GM12878 (cell line): ENCODE measurements at places on chromosomes 2 and 18. TPM values are rescaled to one million over a fixed set of nuclear protein-coding genes. Genes with fewer than 3 reads are reported as not detected.

MSTN gene
- total RNA-seq, result not detected in 2 replicates

GRCh38 chr2:230774348-230774951, 61.8 kb downstream of the CAB39 start:
- peaks cover 2% of the 10 kb centered on the region for H3K36me3 ChIP-seq
- no peak overlapping the region for H3K27ac ChIP-seq
- peaks cover 18% of the 10 kb centered on the region for H3K4me1 ChIP-seq
- no peak overlapping the region for H3K4me3 ChIP-seq

DNA sequence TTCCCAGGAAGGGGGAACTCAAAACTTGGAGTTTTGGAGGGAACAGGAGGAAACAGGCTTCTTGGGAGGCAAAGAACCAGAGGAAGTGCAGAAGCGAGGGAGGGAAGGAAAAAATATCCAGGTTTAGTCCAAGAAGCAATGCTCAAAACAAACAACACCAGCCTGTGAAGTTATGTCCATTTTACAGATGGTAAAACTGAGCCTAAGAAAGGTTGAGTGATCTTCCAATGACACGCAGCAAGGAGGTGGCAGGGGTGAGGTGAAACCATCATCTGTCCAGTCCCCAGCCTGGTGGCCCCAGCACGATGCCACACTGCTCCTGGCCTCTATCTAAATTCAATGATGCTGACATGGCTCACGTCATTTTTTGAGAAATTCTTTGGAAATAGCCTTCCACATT, 10.8 kb downstream of the DNMT3A start:
- no peak for DNase-seq
- H3K36me3 ChIP-seq, result peaks cover 8% of the 10 kb centered on the region; the same call in 1 of the 2 replicates
- H3K4me1 ChIP-seq, result peaks cover 15% of the 10 kb centered on the region

- H3K27ac ChIP-seq, result no peak overlapping the region
- no peaks in the 10 kb centered on the region for H3K27me3 ChIP-seq
- no peaks in the 10 kb centered on the region for H3K36me3 ChIP-seq
- DNase-seq, result no peak
- H3K4me1 ChIP-seq, result no peaks in the 10 kb centered on the region
Observed at GRCh38 chr2:142395291-142395690, 264.5 kb upstream of the LRP1B start.

DNA sequence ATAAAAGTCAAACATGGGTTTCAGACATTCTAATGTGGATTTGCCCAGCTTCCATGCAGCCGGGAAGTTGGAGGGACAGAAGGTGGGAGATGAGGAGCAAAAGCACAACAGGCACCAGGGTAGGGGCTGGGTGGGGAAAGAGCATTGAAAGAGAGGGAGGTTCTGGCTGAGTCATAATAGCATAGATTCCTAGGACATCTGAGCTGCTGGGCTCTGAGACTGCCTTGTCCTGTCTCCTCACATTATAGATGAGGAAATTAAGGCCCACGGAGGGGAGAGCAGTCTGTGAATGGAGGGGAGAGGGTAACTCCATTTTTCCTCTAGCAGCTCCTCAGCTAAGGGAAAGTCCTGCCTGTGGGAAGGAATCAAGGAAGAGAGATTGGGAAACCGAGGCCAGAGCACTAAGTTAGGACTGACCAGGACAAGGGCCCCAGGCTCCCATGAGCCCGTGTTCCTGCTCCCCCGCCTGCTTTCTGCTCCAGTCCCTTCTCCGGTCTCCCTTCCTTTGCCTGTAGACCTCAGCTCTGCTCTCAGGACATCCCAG, 26.2 kb downstream of the SH2D6 start:
- H3K27me3 ChIP-seq, result no peaks in the 10 kb centered on the region
- H3K27ac ChIP-seq, result no peak overlapping the region
- no peaks in the 10 kb centered on the region for H3K36me3 ChIP-seq
- no peaks in the 10 kb centered on the region for H3K4me1 ChIP-seq
- DNase-seq, result no peak

DNA sequence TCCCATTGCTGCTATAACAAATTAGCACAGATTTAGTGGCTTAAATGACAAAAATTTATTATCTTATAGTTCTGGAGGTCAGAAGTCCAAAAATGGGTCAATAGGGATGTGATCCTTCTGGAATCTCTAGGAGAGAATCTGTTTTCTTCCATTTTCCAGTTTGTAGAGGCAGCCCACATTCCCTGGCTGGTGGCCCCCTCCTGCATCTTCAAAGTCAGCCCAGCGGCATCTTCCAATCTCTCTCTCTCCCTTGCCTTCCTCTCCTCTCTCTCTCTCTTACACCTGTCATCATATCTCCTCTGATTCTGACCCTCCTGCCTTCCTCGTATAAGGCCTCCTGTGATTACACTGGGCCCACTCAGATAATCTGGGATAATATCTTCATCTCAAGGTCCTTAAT, 3.9 kb upstream of the AGAP1 start:
- H3K27me3 ChIP-seq, result peaks cover 9% of the 10 kb centered on the region
- H3K27ac ChIP-seq, result no peak overlapping the region
- H3K4me3 ChIP-seq, result no peak overlapping the region

DNA sequence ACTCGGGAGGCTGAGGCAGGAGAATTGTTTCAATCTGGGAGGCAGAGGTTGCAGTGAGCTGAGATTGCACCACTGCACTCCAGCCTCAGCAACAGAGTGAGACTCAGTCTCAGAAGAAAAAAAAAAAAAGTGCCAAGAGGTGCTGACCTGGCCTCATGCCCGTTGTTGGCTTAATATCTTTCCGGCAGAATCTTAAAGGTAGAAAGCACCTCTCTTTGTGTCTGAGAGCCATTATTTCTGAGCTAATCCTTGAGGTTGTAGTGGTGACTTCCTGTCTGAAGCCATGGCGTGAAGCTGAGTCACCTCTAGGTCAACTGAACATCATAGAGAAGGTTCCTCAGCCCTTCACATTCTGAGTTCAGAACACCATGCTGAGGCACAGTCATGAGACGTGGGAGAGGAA, 60.4 kb downstream of the WDSUB1 start:
- no peaks in the 10 kb centered on the region for H3K27me3 ChIP-seq
- no peak overlapping the region for H3K4me3 ChIP-seq
- DNase-seq, result no peak
- no peak overlapping the region for H3K27ac ChIP-seq
- no peaks in the 10 kb centered on the region for H3K36me3 ChIP-seq
